ENCODE measurements at places on chromosomes 5 and 9. TPM values are rescaled to one million over a fixed set of nuclear protein-coding genes. Genes with fewer than 3 reads are reported as not detected.

The GABRB2 gene
- not detected for total RNA-seq

The JADE2 gene
- total RNA-seq, result 80.2 TPM

DNA sequence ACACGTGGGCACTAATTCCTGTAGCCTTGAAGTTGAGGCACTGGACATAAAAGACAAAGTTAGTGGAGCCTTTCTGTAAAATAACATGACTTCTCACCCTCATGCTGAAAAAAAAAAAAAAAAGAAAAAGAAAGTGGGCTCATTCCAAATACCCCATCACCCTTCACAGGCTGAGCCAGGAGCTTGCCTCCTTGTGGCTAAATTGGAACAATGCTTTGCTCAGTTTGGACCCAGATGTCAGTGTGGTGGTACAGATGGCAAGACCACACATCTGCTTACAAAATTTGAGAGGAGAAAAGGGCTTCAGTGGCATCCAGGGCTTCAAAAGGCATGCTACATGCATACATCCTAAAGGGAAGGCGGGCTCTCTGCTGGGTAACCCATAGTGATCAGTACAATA is 342.8 kb downstream of the EBF1 start:
- no peak overlapping the region for H3K27ac ChIP-seq
- peaks cover 28% of the 10 kb centered on the region for H3K27me3 ChIP-seq
- no peaks in the 10 kb centered on the region for H3K36me3 ChIP-seq
- H3K4me3 ChIP-seq, result no peak overlapping the region
- DNase-seq, result no peak
- H3K4me1 ChIP-seq, result peaks cover 3% of the 10 kb centered on the region

DNA sequence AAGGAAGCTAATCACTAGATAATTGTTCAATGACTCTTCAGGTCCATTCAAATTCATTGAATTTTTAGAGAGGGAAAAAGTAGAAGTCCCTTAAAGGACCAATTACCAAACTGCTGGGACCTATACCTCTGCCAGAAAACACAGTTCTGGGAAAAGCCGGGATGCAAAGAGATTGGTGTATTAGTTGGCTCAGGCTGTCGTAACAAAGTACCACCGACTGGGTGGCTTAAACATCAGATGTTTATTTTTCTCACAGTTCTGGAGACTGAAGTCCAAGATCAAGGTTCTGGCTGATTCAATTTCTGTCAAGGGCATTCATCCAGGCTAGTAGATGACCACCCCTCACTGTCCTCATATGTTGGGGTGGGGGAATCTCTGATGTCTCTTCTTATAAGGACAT is 177.1 kb upstream of the FSTL4 start:
- H3K27me3 ChIP-seq, result no peaks in the 10 kb centered on the region
- no peak overlapping the region for H3K4me3 ChIP-seq
- no peak for DNase-seq
- H3K4me1 ChIP-seq, result no peaks in the 10 kb centered on the region
- no peaks in the 10 kb centered on the region for H3K36me3 ChIP-seq

GRCh38 chr9:136339173-136339957 is 12.0 kb downstream of the GPSM1 start:
- no peaks in the 10 kb centered on the region for H3K36me3 ChIP-seq
- H3K4me3 ChIP-seq, result no peak overlapping the region
- peak; percentile 31 for DNase-seq

GRCh38 chr9:133122935-133123611 is 2.0 kb upstream of the RALGDS start:
- peaks cover 47% of the 10 kb centered on the region for H3K4me1 ChIP-seq
- DNase-seq, result no peak
- H3K36me3 ChIP-seq, result peaks cover 3% of the 10 kb centered on the region
- H3K4me3 ChIP-seq, result no peak overlapping the region
- no peaks in the 10 kb centered on the region for H3K27me3 ChIP-seq

Data from activated naive CD8-positive, alpha-beta T cell treated with anti-CD3 and anti-CD28 coated beads for 36 hours (primary cell).